Airway epithelial cell (primary cell): ENCODE measurements at places on chromosomes 11 and 22. TPM values are rescaled to one million over a fixed set of nuclear protein-coding genes. Genes with fewer than 3 reads are reported as not detected.

Gene CHEK2
- 19.4 and 22.2 TPM in 2 replicates for total RNA-seq

Gene ZNRD2
- 66.6 and 104 TPM in 2 replicates for total RNA-seq

Gene KCNQ1
- total RNA-seq: 0.79 and 1.6 TPM in 2 replicates

Gene DCHS1
- total RNA-seq: 0.09 and 0.21 TPM in 2 replicates

Gene PAX6
- not detected in 2 replicates for total RNA-seq

Gene F2
- not detected in 2 replicates for total RNA-seq

Gene FOLR1
- 0.63 TPM in 1 of 2 replicates, not detected in the other for total RNA-seq

Gene SLC22A12
- total RNA-seq: not detected in 2 replicates

Gene NCR3LG1
- 1.4 and 2.2 TPM in 2 replicates for total RNA-seq

Gene LRP5
- total RNA-seq: 23.4 and 26.9 TPM in 2 replicates

Gene OLFML1
- total RNA-seq: not detected in 2 replicates

Gene P4HA3
- total RNA-seq: 0.09 and 0.71 TPM in 2 replicates

Gene TEX12
- 0.28 TPM in 1 of 2 replicates, not detected in the other for total RNA-seq

Gene ACTN3
- 0.14 TPM in 1 of 2 replicates, not detected in the other for total RNA-seq

Gene HBG2
- total RNA-seq: not detected in 2 replicates

Gene TENM4
- 4.2 and 19.3 TPM in 2 replicates for total RNA-seq

Gene SLC22A6
- total RNA-seq: not detected in 2 replicates

Gene SLC22A25
- not detected in 2 replicates for total RNA-seq

Gene OR51B5
- total RNA-seq: not detected in 2 replicates

Gene STX5
- 18.2 and 25.3 TPM in 2 replicates for total RNA-seq

Gene KIRREL3
- total RNA-seq: not detected in 2 replicates

Gene SLC5A1
- total RNA-seq: 0.09 and 0.21 TPM in 2 replicates

Gene ANO3
- total RNA-seq: 0.07 TPM in 1 of 2 replicates, not detected in the other

Gene DNAJC24
- total RNA-seq: 3.4 and 7.3 TPM in 2 replicates

Gene MPPED1
- not detected in 2 replicates for total RNA-seq

Gene EHF
- total RNA-seq: 99.6 and 160 TPM in 2 replicates

Gene KRTAP5-8
- total RNA-seq: not detected in 2 replicates

Gene GP1BB
- total RNA-seq: 15.0 and 20.3 TPM in 2 replicates

Gene MS4A3
- total RNA-seq: not detected in 2 replicates

Gene PRCP
- 21.7 and 41.6 TPM in 2 replicates for total RNA-seq

Gene FAM180B
- not detected in 2 replicates for total RNA-seq

Gene CST6
- total RNA-seq: 8.9 and 9.3 TPM in 2 replicates

Gene RHOD
- 358 and 363 TPM in 2 replicates for total RNA-seq

Gene OR8G1
- not detected in 2 replicates for total RNA-seq

Gene RASSF10
- total RNA-seq: 6.5 and 8.9 TPM in 2 replicates

Gene RTN4R
- 7.0 and 12.4 TPM in 2 replicates for total RNA-seq

Gene NF2
- 42.9 and 61.0 TPM in 2 replicates for total RNA-seq

Gene DGAT2
- total RNA-seq: 14.7 and 19.0 TPM in 2 replicates

Gene ASCC2
- 27.2 and 38.2 TPM in 2 replicates for total RNA-seq

Gene FDXACB1
- 1.3 and 2.7 TPM in 2 replicates for total RNA-seq

Gene OR6T1
- not detected in 2 replicates for total RNA-seq

Gene IGLL1
- not detected in 2 replicates for total RNA-seq

Gene SYT12
- 9.0 and 13.1 TPM in 2 replicates for total RNA-seq

Gene FGF3
- total RNA-seq: not detected in 2 replicates

Gene CHADL
- total RNA-seq: 2.1 and 3.9 TPM in 2 replicates

Gene KRTAP5-1
- not detected in 2 replicates for total RNA-seq
